Effector memory CD8-positive, alpha-beta T cell (primary cell): ENCODE measurements at places on chromosomes 5 and 9.

- DNase-seq, result no peak
- H3K27ac ChIP-seq, result no peak overlapping the region
- H3K4me1 ChIP-seq, result no peaks in the 10 kb centered on the region
- H3K4me3 ChIP-seq, result no peak overlapping the region
- H3K36me3 ChIP-seq, result peaks cover 93% of the 10 kb centered on the region
- no peaks in the 10 kb centered on the region for H3K27me3 ChIP-seq
Observed at GRCh38 chr9:2116073-2116472, 100.9 kb downstream of the SMARCA2 start.

DNA sequence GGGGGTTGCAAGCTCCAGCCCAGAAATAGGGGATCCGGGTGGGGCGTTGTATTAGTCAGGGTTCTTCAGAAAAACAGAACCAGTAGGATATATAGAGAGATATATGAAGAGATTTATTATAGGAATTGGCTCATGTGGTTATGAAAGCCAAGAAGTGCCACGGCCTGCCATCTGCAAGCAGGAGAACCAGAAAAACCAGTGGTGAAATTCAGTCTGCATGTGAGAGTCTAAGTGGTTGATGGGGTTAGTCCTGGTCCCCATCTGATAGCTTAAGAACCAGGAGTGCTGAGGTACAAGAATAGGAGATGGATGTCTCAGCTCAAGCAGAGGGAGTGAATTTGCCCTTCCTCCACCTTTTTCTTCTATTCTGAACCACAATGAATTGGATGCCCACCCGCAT, 123.4 kb upstream of the APC start:
- H3K27me3 ChIP-seq, result no peaks in the 10 kb centered on the region
- H3K4me3 ChIP-seq, result no peak overlapping the region
- H3K36me3 ChIP-seq, result no peaks in the 10 kb centered on the region
- DNase-seq, result no peak
- no peak overlapping the region for H3K27ac ChIP-seq

DNA sequence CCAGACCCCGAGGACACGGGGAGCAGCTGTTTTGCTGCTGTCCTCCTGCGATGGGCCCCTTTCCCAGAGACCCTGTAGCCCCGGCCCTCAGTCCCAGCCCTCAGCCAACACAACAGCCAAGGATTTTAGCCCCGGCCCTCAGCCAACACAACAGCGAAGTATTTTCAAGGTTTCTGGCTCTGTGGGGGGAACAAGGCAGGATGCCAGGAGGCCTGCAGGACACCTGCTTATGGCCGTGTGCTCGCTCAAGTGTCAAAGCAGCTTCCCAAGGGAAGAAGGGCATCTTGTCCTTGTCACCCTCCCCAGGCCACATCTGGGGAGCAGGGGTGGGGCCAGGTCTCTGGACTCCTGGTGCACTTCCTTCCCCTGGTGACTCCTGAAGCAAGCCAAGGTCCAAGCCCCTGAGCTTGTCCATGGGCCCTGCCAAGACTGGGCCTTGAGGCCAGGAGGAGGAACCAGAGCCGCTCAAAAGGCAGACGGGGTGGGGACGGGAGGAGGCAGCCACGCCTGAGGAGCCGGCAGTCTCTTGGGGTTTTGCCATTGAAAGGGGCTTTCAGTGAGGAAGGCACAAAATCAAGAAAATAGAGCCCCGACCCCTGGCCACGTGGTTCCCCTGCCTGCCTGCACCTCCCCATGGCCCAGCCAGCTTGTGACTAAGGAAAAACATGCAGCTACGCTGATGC, 10.8 kb downstream of the KCNT1 start:
- no peak for DNase-seq
- H3K27ac ChIP-seq, result no peak overlapping the region
- no peak overlapping the region for H3K4me3 ChIP-seq
- no peaks in the 10 kb centered on the region for H3K36me3 ChIP-seq
- H3K27me3 ChIP-seq, result peaks cover 31% of the 10 kb centered on the region
- peaks cover 3% of the 10 kb centered on the region for H3K4me1 ChIP-seq

DNA sequence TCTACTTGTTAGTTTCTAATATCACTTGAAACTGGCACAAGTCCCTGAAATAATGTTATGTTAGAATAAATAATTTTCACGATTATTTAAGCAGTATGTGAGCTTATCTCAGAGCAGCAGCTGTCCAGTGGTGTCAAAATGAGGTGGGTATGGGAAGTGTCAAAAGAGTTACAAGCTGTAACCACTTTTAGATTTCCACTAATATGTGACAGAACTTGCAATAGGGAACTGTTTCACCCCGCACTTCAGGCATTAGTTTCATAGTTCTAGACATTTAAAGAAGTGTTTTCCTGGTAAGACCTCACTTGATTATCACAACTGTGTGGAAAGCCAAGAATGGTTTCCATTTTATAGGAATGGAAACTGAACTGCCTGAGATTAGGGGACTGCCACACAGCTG, 2.9 kb upstream of the ISCA1 start:
- H3K4me3 ChIP-seq, result no peak overlapping the region
- no peak overlapping the region for H3K27ac ChIP-seq
- H3K27me3 ChIP-seq, result no peaks in the 10 kb centered on the region
- H3K4me1 ChIP-seq, result peaks cover 22% of the 10 kb centered on the region

GRCh38 chr5:170451747-170452365, 52.0 kb upstream of the KCNIP1 start:
- H3K4me3 ChIP-seq, result no peak overlapping the region
- no peaks in the 10 kb centered on the region for H3K4me1 ChIP-seq
- DNase-seq, result no peak
- peaks cover 29% of the 10 kb centered on the region for H3K27me3 ChIP-seq

DNA sequence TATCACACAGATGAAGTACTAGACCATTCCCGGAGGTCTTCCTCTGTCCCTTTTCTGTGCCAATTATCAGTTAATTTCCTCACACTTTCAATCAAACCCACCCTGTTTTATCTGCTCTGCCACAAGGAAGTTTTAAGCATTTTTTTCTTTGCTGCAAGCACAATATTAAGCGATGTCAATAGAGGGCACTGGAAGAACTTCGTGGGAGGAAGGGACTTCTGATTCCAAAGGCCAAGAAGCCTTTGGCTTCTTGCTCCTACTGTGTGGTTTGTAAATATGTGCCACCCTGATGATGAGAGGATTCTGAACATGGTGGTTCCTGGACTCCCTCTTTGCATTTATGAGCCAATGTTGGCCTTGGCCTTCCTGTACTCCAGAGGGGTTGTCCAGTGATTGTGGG, 1712.5 kb upstream of the C9orf72 start:
- H3K4me3 ChIP-seq, result no peak overlapping the region
- H3K27me3 ChIP-seq, result no peaks in the 10 kb centered on the region
- no peak overlapping the region for H3K27ac ChIP-seq
- no peaks in the 10 kb centered on the region for H3K36me3 ChIP-seq

GRCh38 chr5:109855056-109855455, 165.3 kb downstream of the MAN2A1 start:
- DNase-seq, result no peak
- H3K27ac ChIP-seq, result no peak overlapping the region
- peaks cover 67% of the 10 kb centered on the region for H3K4me1 ChIP-seq
- no peaks in the 10 kb centered on the region for H3K27me3 ChIP-seq
- H3K4me3 ChIP-seq, result no peak overlapping the region
